ENCODE measurements at places on chromosomes 2 and 18.

DNA sequence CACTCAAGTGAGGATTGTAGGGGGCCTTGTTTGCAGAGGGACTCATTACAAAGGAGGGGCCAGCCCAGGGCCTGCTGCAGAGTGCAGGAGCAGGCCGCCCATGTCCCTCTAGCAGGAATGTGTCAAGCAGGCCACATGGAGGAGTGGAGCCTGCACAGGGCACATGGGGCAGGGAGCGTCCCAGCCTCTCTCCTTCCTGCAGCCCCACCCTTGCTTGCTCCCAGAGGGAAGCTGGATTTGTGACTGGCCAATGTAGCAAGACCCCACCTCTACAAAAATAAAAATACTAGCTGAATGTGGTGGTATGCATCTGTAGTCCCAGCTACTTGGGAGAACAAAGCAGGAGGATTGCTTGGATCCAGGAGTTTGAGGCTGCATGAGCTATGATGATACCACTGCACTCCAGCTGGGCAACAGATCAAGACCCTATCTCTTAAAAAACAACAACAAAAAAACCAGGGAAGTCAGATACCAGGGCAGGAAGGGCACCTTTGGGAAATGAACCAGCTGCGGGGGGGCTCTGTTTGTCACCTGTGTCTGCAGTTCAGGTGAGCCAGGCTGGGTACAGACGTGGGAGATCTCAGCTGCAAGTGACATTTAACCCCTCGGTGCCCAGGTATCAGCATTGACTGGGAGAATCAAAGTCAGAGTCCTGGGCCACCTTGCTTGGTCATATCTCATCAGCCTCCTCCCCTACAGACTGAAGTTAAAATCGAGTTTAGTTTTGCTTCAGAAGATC lies 27.7 kb downstream of the IMPA2 start:
- no peak overlapping the region for H3K4me3 ChIP-seq
- no peaks in the 10 kb centered on the region for H3K27me3 ChIP-seq
- peak overlapping the region; percentile 7 for H3K27ac ChIP-seq
- H3K36me3 ChIP-seq = peaks cover 93% of the 10 kb centered on the region
- DNase-seq = no peak

- no peak overlapping the region for H3K4me3 ChIP-seq
- H3K27ac ChIP-seq = peak overlapping the region; percentile 73
- H3K27me3 ChIP-seq = no peaks in the 10 kb centered on the region
- no peak for DNase-seq
- no peaks in the 10 kb centered on the region for H3K36me3 ChIP-seq
Measured at GRCh38 chr2:66185497-66186054, 249.3 kb upstream of the MEIS1 start.

- H3K4me3 ChIP-seq = no peak overlapping the region
- H3K4me1 ChIP-seq = no peaks in the 10 kb centered on the region
- no peaks in the 10 kb centered on the region for H3K36me3 ChIP-seq
- no peak overlapping the region for H3K27ac ChIP-seq
- no peak for DNase-seq
Measured at GRCh38 chr18:6569813-6570212, 155.1 kb upstream of the L3MBTL4 start.

DNA sequence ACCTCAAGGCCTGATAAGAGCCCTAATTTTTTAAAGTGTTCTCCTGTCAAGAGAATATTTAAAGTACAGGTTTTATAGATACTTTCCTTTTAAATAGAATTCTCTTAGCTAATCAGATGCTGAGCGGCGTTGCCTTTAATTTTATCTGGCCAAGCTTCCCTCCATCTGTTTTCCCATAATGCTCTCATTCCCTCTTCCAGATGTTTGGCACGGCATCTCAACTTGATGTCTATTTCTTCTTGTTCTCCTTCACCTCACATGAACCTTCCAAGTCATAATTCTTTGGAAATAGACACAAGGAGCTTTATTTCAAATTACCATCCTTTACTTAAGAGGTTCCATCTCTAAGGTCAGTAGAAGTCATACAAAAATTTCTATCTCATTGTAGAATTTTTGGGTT lies 76.1 kb upstream of the CPO start:
- no peak overlapping the region for H3K27ac ChIP-seq
- no peaks in the 10 kb centered on the region for H3K4me1 ChIP-seq
- no peaks in the 10 kb centered on the region for H3K36me3 ChIP-seq
- no peak overlapping the region for H3K4me3 ChIP-seq
- no peaks in the 10 kb centered on the region for H3K27me3 ChIP-seq

DNA sequence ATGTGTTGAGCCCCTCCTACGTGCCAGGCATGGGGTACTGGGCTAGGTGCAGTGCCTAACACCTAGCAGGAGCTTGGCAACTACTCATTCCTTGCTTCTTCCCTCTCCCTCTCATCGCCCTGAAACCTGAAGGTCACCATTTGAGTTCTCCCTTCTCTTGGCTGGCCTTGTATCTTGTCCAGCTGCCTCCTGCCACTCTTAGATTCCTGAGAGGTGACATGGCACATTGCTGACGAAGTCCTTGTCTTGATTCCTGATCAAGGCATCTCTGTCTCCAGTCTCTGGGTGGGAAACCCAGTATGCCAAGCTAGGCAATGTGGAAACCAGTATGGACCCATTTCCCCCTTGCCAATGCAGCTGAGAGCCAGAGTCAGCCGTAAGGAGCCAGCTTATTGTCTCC lies 9.0 kb upstream of the EFR3B start:
- no peak overlapping the region for H3K4me3 ChIP-seq
- no peak overlapping the region for H3K27ac ChIP-seq
- H3K27me3 ChIP-seq = no peaks in the 10 kb centered on the region
- H3K36me3 ChIP-seq = no peaks in the 10 kb centered on the region

DNA sequence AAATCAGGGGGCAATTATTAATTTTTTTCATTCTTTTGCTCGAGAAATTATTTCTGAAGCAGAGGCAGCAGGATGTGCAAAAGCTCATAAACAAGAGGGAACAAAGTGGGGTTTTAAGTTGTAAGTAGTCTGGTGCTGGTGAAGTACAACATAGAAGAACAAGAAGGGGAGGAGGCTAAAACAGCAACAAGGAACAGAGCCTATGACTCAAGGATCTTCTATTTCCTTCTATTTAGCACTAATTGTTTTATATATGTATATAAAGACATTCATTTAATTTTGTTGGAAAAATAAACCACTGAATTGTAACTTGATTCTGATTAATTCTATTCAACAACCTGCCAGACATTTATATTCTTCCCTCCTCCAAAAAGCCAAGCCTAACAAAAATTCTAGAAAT lies 35.0 kb downstream of the YES1 start:
- H3K4me1 ChIP-seq = peaks cover 29% of the 10 kb centered on the region
- no peaks in the 10 kb centered on the region for H3K36me3 ChIP-seq
- no peak for DNase-seq
- no peaks in the 10 kb centered on the region for H3K27me3 ChIP-seq

GRCh38 chr2:120559401-120559800 lies 176.3 kb upstream of the GLI2 start:
- no peaks in the 10 kb centered on the region for H3K36me3 ChIP-seq
- no peaks in the 10 kb centered on the region for H3K4me1 ChIP-seq
- no peak for DNase-seq
- H3K27me3 ChIP-seq = no peaks in the 10 kb centered on the region

GRCh38 chr2:182208421-182208820 lies 218.4 kb downstream of the PDE1A start:
- H3K4me3 ChIP-seq = no peak overlapping the region
- H3K4me1 ChIP-seq = no peaks in the 10 kb centered on the region
- DNase-seq = no peak
- H3K27ac ChIP-seq = no peak overlapping the region
- no peaks in the 10 kb centered on the region for H3K27me3 ChIP-seq
- no peaks in the 10 kb centered on the region for H3K36me3 ChIP-seq
